ENCODE measurements at places on chromosomes 11 and 22.

GRCh38 chr11:6646576-6646917 is 9.1 kb downstream of the DCHS1 start:
- DNase-seq = no peak

DNA sequence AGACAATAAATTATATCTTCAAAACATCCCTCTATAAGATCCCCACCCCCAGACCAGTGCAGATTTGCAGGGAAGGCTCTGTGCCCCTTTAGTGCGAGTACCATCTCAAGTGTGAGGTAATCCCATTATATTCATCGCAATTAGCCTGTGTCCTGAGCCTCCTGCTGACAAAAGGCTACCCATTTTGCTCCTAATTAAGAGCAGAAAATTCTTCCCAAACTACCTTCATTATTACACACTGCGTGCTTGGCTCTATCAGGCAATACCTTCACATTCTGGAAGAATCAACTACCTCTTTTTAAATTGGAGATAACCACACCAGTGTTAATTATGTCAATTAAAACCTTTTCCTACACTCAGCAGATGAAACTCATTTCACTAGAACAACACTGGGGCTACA is 1133.4 kb upstream of the CCDC90B start:
- DNase-seq = no peak

DNA sequence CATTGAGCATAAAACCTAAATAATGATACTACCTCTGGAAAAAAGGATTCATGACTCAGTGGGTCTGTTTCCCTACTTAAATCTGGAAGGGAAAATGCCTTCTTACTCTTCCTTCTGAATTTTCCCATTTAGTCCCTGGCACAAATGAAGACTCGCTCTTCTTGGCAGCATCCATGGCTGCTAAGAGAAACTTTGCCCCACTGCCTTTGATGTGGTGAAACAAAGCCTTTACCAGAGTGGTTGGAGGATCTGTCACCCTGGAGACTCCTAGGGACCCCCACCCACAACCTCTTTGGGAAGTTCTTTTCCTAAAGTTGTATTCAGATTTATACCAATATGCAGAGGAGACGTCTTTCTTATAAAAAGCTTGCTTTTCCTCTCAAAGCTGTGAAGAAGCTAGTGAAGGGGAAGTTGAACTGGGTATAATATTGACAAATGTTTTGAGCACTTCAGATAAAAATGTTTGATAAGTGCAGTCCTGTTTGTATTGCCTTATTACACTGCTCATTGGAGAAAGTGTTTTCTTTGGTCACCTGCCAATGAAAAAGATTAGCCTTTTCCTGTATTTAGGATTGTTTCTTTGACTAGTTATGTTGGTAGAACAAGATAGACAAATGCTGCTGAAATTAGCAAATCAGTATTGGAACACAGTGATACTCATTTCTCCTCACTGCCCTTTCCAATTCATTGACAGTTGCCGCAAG is 77.3 kb downstream of the ARFGAP2 start:
- DNase-seq = no peak

DNA sequence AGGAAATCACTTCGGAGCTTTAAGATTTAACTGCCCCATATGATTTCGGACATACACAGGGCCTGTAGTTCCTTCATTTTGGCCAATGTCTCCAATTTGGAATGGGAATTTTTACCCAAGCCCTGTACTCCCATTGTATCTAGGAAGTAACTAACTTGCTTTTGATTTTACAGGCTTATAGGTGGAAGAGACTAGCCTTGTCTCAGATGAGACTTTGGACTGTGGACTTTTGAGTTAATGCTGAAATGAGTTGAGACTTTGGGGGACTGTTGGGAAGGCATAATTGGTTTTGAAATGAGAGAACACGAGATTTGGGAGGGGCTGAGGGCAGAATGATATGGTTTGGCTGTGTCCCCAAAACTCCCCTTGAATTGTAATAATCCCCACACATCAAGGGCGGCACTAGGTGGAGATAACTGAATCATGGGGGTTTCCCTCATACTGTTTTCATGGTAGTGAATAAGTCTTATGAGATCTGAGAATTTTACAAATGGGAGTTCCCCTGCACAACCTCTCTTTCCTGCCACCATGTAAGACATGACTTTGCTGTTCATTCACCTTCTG is 130.5 kb downstream of the LARGE1 start:
- no peak for DNase-seq

DNA sequence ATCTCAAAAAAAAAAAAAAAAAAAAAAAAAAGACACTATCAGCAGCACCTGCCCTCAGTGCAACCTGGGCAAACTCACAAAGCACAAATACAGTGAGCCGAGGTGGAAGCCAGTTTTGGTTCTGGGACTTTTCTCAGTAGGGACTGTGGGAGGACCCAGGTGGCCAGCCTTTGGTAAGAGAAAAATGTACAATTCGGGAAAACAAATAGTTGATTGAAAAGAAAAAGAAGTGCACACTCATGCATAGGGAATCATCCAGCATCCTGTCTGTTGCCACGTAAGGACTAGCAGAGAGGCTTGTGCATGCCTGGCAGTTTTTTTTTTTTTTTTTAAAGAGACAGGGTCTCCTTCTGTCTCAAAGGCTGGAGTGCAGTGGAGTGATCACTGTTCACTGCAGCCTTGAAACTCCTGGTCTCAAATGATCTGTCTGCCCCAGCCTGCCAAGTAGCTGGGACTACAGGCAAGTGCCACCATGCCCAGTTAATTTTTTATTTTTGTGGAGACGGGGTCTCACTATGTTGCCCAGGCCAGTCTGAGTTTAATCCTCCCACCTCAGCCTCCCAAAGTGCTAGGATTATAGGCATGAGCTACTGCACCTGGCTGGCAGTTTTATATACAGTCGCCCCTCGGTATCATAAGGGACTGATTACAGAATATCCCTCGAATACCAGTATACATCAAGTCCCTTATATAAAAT is 36.7 kb downstream of the TPST2 start:
- DNase-seq = no peak

- DNase-seq = no peak
These were observed 30.6 kb upstream of the PANX2 start for GRCh38 chr22:50139843-50140415.

Data from activated CD8-positive, alpha-beta memory T cell treated with anti-CD3 and anti-CD28 coated beads for 4 hours (primary cell).